ENCODE measurements at places on chromosomes 16 and 17.
A peak's percentile ranks its signal among the peaks of the same experiment; 100 is the strongest.

- DNase-seq, result no peak
Observed at GRCh38 chr16:82071421-82071820, 36.4 kb downstream of the HSD17B2 start.

DNA sequence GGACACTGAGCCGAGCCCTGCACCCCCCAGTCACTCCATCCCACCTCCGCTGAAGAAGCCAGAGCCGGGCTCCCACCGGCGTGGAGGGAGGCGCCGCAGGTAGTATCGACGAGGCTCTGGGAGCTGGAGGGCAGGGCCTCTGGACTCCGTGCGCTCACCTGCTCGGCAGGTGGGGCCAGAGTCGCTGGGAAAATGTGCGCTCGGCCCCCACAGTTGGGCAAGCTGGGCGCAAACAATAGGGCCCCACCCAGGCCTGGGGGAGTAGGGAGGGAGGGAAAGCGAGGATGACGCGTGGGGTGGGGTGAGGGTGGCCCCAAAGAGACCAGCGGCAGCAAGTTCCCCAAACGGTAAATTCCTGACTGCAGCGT, 668 bp downstream of the JUP start:
- DNase-seq, result peak; percentile 91

- DNase-seq, result no peak
Observed at GRCh38 chr16:63655846-63656245, 1466.0 kb downstream of the CDH11 start.

GRCh38 chr16:66477028-66477515, 50.0 kb downstream of the BEAN1 start:
- DNase-seq, result no peak

DNA sequence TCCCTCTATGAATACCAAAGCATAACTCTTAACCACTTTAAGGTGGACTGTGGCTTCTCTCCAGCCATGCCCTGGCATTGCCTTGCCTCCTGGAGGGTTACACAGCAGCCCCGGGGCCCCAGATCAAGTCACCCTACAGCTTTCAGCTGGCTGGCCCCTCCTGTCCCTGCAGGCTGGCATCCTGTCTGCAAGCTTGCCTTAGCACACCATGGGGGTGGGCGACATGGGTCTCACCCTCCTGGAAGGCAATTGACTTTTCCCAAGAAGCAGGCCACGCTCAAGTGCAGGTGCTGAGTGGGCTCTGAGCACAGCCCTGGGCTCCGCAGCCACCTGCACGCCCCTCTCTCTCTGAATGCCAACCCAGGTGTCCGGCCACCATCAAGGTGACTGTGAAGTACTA, 25.8 kb upstream of the AKTIP start:
- no peak for DNase-seq

DNA sequence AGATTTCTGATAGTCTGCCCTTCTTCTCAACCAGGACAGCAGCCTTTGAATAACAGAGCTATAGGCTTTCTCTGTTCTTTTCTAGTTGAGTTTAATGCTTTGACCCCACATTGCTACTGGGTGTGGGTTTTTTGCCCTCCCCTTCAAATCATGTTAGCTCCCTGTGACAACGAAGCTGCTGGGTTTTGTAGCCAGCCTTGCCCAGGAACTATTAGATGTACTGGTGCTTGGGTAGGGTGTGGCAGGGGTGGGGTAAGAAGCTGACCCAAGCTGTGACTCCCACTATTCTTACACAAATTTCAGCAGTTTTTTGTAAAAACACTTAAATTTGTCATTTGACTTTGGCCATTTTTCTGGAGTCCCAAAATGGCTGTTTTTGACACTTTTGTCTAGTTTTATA, 69.7 kb downstream of the NLK start:
- no peak for DNase-seq

GRCh38 chr16:77116856-77117255, 74.1 kb upstream of the MON1B start:
- no peak for DNase-seq

- no peak for DNase-seq
Observed at GRCh38 chr17:72175787-72176515, 55.1 kb downstream of the SOX9 start.

DNA sequence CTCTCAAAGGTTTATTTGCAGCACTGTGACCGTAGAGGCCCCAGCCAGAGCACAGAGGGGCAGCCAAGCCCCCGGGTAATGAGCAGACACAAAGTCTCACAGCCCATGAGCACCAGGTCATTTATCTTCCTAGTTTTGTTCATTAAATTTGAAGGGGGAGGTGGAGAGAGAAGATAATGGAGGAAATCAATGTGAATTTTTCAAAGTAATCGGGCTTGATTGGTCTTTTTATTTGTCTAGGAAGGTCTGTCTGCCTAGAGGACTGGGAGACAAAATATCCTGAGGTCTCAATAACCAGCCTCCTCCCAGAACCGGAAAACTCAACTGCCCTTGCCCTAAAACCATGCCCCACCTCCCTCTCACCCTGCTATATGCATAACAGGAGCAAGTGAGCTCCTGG, 189.0 kb downstream of the SLC39A11 start:
- DNase-seq, result no peak

GRCh38 chr17:34259146-34259545, 4.1 kb downstream of the CCL2 start:
- no peak for DNase-seq

DNA sequence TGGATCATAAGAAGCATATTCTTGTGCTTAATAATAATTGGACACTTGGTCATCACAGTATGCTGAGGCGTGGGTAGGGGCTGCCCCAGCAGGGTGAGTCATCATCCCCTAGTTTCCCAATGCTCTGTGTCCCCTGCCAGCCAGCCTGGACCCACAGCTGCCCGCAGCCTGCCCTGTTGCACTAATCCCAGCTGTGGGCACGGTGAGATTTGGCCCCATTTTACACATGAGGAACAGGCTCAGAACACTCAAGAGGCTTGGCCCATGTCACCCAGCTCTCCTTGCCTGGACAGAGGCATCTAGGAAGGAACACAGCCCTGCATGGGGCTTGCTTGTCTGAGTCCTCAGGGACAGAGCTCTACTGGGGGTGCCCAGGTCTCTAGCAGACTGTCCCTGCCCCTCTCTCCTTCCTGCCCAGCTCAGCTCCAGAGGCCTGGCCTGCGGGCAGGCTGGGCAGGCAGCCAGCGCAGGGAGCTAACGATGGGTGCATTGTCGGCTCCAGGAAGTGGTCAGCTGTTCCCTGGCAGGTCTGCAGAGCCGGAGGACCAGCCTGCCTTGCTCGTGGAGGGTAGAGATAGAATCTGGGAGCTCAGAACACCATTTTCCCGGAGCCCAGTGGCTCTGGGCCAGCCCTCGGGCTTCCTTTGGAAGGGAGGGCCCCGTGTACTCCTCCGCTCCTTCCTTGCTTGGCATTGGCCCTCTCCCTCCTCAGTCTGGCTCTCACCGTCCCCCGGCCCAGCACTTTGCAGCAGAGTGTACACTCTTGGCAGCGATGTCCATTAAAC, 189.4 kb downstream of the RAB11FIP4 start:
- DNase-seq, result no peak

GRCh38 chr17:6328279-6328678, 106.6 kb downstream of the AIPL1 start:
- no peak for DNase-seq

- DNase-seq, result no peak
Observed at GRCh38 chr16:15773968-15774367, 82.9 kb downstream of the MYH11 start.

- no peak for DNase-seq
Observed at GRCh38 chr17:20008242-20009051, 712 bp upstream of the SPECC1 start.

- no peak for DNase-seq
Observed at GRCh38 chr17:66570447-66571195, 264.3 kb upstream of the CACNG5 start.

- peak; percentile 95 for DNase-seq
Observed at GRCh38 chr16:79993629-79994209, 393.2 kb upstream of the MAF start.

DNA sequence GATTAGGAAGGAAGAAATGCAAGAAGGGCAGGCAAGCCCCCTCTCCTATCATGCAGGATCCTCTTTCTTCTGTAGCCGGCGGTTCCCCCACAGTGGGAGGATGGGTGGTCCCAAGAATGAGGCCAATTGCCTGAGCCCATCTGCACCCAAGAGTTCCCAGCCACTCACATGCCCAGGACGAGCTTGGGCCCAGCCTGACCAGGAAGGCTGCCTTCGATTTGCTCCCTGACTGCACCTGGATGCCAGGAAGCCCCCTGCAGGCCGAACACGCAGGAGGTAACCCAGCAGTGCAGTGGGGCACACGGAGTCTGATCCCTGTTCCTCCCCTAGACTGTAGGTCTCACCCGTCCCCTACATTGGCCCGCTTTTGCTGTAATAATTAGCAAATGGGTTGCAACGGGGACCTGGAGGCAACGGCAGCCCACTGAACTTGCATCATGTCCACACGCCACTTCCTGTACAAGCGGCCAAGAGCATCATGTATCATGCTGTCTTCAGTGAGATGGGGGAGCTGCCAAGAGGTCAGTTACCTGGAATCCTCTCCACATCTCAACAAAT, 67.5 kb downstream of the AMFR start:
- peak; percentile 18 for DNase-seq

DNA sequence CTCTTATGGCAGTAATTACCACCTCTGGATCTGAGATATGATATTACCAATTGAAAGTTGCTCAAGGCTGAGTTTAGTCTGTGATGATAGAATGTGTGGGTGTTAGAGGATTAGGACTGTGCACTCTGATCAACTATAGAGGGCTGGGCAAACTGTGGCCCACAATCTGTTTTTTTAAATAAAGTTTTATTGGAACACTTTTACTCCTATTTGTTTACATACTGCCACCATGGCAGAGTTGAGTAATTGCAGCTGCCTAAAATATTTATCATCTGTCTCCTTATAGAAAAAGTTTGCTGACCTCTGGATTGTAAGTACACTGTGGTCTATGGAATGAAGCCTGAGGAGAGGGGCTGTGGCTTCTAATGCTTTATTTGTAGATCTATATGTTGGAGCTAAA, 71.5 kb upstream of the N4BP1 start:
- no peak for DNase-seq

DNA sequence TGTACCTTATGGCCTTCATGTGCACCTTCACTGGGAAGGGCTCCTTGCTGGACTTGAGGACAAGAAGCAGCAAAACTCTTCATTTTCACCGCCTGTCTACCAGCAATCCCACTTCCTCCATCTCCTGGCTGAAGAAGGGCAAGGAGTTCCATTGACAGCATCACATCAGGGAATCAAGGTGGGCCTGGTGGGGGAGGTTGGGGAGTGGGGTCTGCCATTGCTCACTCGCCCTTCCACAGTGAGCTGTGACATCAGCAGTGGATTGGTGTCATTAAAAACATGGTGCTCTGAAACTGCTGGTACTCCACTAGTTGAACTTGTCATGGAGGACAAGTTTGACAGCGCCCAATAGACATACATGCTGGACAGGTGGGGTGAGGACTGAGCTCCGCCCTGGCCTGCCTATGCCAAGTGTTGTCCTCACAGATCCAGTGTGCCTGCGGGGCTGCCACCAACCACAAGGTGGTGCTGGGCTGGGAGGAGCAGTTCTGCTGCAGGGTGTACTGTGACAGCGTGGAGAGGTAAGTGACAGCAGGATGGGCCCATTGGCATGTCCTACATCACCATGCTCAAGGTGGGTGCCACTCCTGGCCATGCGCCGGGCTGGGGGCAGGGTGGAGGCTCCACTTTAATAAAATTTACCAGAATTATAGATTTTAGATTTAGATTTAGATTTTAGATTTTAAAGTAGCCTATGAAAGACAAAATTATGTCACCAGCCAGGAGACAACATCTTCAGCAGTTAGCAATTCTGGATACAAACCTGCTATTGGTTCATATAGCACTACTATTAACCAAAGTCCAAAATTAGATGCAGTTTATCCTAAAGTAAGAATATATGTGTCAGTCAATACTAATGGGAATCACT, 1729.1 kb downstream of the TP53TG3F start:
- DNase-seq, result no peak

GRCh38 chr17:4786516-4786915, 352 bp upstream of the VMO1 start:
- peak; percentile 42 for DNase-seq

- DNase-seq, result no peak
Observed at GRCh38 chr16:79053577-79053976, 547.0 kb downstream of the MAF start.

DNA sequence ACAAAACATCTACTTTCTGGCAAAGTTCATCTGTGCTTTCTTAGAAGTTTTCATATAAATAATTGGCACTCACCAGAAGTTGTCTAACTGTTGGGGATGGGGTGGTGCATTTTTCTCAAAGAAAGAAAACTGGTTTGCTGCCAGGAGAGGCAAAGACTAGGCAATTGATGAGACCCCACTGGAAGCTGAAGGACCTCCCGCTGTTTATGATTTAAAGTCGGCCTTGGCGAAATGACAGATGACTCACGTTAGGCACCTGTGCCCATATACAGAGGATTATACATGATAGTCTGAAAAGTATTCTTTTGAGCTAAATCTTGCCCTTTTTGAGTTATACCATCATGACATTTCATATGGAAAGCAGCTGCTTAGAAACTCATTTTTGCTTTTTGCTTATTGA, 193.0 kb upstream of the ZFHX3 start:
- DNase-seq, result no peak

- DNase-seq, result no peak
Observed at GRCh38 chr17:77182205-77183172, 41.7 kb downstream of the SEC14L1 start.

GRCh38 chr17:80109066-80109660, 7.8 kb downstream of the GAA start:
- DNase-seq, result no peak
